ENCODE measurements at places on chromosomes 2 and 18.
A peak's percentile ranks its signal among the peaks of the same experiment; 100 is the strongest.

DNA sequence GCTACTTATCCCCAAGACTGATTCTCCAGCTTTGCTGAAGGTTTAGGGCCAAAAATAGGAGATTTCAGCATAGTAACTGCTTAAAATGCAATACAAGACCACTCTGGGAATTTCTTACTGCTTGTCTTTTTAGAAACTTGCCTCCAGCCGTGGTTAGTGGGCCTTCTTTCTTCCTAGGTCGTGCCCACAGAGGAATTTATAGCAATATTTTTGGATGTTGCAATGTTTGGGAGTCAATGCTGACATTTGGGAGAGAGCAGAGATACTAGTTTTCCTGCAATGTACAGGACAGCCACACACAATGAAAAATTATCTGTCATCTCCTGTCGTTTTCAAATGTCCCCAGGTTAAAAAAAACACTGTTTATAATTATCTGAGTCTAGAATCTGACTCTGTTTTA is 25.6 kb upstream of the CERS6 start:
- DNase-seq = no peak

DNA sequence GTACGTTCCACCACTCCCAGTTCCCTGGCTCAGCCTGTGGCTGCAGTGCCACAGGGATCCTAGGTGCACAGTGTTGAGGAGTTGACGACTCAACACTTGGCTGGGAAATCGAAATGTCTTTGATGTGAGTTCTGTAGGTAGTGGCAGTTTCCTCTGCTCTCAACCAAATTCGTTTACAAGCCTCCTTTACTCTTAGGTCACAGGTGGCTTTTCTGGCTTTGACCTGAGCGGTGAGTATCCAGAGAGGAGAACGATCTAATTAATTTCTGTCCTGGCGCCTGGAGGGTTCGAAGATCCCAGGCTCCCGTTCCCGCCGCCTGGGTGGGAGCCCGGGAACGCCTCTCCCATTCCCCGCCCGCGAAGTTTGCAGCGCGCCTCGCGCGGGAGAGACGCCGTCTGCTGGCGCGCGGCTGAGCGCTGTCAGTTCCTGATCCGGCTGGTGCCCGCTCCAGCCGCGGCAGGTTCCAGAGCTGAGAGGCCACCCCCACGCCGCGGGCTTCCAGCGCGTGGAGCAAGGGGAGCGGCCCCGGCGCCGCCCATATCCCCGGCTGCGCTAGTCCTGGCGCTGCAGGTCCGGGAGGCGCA is at the start of gene LAMA3:
LAMA3 (plus strand) TSS at position 423 of the 585 bp plus-strand sequence. CDS start 231 bp downstream, outside the sequence.
- DNase-seq = peak; percentile 51

DNA sequence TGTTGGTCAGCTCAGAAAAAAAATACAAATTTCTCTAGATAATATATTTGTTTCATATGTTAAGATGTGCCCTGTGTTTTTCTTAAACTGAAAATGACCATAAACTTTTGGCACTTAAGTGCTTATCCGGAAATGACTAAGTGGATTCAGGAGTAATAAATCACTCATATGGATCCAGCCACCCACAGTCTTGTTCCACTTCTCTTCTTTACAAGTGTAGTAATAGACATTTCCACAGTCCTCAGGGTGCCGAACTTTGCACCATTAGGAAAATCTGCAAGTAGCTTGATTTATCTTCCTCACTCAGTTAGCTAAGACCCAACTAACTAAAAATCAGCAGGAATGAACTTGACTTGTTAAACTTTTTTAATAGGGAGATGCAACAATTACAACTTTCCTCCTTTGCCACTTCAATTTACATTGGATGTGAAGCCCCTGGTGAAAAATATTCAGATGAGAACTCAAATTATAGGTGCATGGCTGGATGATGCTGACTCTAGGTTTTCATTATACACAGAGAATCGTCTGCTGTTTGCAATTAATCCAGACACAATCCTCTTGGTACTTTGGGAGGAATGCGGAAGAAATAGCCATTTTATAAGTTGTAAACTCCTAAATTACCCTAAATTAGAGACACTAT is 322.5 kb downstream of the ARHGAP15 start:
- DNase-seq = no peak

DNA sequence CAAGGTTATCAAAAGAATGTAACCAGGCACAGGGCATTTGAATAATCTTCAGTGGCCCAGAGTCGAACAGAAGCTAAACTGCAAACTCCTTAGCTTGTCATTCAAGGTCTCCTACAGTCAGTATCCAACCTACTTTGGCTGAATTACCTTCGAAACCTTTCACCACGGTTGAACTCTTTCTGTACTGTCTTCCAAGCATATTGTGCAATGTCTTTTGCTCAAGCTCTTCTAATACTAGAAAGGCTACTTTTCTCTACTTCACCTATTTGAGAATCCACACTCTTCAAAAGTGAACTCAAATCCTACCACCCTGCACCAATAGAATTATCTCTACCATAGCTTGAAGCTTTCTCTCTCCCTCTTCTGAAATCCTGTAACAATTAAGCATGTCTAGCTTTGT is 142.9 kb downstream of the NR4A2 start:
- no peak for DNase-seq

DNA sequence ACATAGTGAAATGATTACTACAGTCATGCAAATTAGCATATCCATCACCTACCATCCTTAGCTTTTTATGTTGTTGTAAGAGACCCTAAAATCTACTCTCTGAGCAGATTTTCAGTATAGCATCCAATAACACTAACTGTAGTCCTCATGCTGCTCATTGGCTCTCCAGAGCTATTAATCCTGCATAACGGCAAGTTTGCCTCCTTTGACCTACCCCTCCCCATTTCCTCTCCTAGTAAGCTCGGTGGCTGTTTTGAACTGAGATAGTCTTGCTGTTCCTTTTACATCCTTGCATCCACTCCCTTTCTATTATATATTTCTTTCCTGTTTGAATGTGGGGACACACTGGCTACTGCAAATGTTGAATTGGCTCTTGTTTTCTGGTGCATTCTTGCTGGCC is 481.5 kb downstream of the TSN start:
- DNase-seq = no peak

DNA sequence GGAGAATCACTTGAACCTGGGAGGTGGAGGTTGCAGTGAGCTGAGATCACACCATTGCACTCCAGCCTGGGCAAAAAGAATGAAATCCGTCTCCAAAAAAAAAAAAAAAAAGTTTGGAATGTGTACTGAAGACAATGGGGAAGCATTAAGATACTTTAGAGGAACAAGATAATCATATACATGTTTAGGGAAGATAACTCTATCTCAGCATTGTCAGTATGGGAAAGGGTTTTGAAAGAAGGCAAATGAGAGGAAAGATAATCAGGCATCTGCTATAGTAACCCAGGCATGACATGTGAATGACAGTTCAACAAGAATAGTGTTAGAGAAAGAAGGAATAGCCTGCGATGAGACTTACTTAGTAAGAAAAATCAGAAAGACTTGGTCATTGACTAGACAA is 112.0 kb downstream of the ATAD2B start:
- no peak for DNase-seq

- DNase-seq = no peak
Measured at GRCh38 chr2:159032580-159032979, 64.1 kb downstream of the TANC1 start.

DNA sequence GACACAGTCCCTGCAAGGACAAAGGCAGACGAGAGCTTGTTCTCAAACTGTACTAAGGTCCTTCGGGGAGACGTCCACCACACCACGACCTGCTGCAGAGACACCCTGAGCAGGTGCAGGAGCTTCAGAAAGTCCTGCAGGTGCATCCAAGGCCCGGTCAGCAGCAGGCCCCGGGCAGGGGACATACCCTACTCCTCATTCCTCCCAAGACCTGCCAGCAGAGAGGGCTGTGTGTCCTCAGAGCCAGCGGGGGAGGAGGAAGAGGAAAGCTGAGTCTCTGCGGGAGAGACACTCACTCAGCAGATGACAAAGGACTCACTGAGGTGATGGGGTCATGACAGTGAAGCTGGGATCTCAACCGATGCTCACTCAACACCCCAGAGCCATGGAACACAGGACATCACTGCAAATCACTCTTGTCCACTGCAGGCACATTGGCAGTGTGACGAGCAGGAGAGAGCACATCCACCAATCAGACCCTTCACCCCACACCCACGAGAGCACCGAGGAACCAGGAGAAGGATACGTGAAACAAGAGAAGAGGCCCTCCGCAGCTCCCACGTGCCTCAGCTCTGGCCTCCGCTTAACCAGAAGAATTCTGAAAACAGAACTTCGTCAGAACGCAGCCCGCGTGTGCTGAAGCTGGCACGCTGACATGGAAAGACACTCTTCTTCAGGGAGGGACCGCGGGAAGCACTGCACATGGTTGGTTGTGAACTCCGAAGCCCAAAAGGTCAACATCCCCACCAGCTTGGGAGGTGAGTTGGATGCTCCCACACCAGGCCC is 9.3 kb downstream of the HDAC4 start:
- no peak for DNase-seq

GRCh38 chr18:27749194-27749593 is 427.7 kb downstream of the CDH2 start:
- no peak for DNase-seq

DNA sequence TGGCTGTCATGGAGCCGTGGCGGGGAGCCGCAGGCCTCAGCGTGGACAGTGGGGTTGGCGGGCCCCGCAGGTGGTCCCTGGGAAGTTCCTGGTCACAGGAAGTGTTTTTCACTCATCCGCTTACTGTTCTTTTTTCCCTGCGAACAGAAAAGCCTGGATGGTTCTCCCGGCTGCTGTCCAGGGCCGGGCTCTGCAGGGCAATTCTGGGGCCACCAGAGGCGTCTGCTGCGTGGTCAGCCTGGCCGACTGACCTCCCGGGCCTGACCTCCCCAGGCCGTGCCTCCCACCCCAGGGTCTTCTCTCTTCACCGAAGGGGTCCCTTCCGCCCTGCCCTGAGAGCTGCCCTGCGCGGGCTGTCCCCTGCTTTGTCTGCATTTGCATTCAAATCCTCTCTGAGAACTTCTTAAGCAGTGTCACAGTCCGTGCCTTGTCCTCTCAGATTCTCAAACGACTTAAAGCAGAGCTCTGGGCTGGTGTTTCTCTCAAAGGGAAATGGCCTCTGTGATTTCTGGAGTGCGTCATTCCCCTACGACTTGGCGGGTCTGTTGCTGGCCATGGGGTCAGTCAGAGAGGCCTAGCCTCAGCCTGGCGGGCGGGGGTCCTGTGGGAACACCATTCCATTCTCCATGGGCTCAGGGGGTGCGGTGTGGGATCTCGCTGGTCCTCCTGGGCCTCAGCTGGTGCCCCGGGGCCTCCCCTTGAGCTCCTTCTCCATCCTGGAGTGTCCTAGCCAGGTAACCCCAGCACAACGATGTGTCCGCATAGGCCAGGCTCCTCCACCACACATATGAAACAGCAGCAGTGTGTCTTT is 38.3 kb downstream of the KLHL29 start:
- no peak for DNase-seq

- no peak for DNase-seq
Measured at GRCh38 chr2:85681372-85681763, 12.8 kb upstream of the GNLY start.

- no peak for DNase-seq
Measured at GRCh38 chr2:150663143-150663542, 175.7 kb upstream of the RND3 start.

GRCh38 chr2:185127412-185127811 is 529.1 kb downstream of the ZNF804A start:
- no peak for DNase-seq

DNA sequence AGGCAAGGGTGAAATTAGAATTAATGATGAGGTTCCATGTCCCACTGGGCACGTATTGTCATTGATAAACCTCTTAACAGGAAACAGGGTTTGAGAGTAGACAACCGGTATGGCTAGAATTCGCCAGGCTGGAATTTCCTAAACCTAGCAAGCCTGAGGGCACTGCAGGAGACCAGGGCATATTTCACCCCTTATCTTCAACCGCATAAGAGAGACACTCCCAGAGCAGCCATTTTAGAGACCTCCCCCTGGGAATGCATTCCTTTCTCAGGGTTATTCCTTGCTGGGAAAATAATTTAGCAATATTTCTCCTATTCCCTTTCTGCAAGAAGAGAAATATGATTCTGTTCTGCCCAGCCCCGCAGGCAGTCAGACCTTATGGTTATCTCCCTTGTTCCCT is 334.6 kb upstream of the LYPD1 start:
- DNase-seq = no peak

- DNase-seq = no peak
Measured at GRCh38 chr18:679516-679915, 22.1 kb downstream of the TYMS start.

DNA sequence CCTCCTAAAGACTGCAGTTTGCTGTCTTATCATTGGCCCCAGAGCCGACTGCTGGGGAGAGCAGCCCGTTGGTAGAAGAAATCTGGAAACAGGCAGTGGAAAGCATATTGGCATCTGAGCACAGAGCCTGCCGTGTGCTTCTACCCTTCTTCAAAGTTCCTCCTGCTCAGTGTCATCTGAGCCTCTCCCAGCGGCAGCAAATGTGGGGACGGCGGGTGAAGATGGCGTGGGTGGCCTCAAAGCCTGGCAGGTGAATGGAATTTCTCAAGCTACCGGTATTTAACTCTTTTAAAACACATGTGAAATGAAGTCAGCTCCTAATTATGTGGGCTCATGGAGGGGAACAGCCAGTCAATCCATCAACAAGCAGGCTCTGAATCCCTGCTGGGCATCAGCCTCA is 181.6 kb upstream of the PXDN start:
- no peak for DNase-seq

Measured in NCI-H526 treated with DMSO at 0.1 percent for 48 hours (cell line).